A549 treated with RU486 at 1 μM for 4 hours (cell line): ENCODE measurements at places on chromosomes 11 and 22. TPM values are rescaled to one million over a fixed set of nuclear protein-coding genes. Genes with fewer than 3 reads are reported as not detected.

Gene KLHL35
- total RNA-seq: 0.51 to 1.3 TPM (median 1.1 TPM) in 5 replicates

Gene OR4D5
- total RNA-seq: not detected in 5 replicates

Gene ISX
- total RNA-seq: not detected in 5 replicates

Gene PANX3
- total RNA-seq: not detected in 5 replicates

Gene GLB1L3
- not detected in 5 replicates for total RNA-seq

Gene DYNC2H1
- 5.9 to 8.9 TPM (median 6.1 TPM) in 5 replicates for total RNA-seq

Gene MMP12
- total RNA-seq: 0.08 TPM in 1 of 5 replicates, not detected in the others
